Activated CD4-positive, alpha-beta T cell treated with anti-CD3 and anti-CD28 coated beads, Interleukin-2, amount 10 ng/mL, durations not matched to agents 7 days and 5 days (primary cell): ENCODE measurements at places on chromosomes 2 and 18.

- DNase-seq: no peak
Observed at GRCh38 chr2:16188261-16188890, 248.0 kb downstream of the MYCN start.

DNA sequence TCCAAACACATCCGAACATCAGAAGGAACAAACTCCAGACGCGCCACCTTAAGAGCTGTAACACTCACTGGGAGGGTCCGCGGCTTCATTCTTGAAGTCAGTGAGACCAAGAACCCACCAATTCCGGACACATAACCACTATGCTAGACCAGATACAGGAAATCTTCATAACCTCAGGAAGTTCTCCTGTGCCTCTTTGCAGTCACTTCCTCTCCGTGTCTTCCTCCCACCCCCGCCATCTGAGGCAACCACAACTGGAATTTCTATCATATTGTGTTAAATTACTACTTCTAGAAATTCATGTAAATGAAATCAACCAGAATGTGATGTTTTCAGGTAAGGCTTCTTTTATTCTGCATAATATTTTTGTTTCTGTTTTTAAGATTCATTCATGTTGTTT is 631.0 kb upstream of the NXPH2 start:
- DNase-seq: no peak

DNA sequence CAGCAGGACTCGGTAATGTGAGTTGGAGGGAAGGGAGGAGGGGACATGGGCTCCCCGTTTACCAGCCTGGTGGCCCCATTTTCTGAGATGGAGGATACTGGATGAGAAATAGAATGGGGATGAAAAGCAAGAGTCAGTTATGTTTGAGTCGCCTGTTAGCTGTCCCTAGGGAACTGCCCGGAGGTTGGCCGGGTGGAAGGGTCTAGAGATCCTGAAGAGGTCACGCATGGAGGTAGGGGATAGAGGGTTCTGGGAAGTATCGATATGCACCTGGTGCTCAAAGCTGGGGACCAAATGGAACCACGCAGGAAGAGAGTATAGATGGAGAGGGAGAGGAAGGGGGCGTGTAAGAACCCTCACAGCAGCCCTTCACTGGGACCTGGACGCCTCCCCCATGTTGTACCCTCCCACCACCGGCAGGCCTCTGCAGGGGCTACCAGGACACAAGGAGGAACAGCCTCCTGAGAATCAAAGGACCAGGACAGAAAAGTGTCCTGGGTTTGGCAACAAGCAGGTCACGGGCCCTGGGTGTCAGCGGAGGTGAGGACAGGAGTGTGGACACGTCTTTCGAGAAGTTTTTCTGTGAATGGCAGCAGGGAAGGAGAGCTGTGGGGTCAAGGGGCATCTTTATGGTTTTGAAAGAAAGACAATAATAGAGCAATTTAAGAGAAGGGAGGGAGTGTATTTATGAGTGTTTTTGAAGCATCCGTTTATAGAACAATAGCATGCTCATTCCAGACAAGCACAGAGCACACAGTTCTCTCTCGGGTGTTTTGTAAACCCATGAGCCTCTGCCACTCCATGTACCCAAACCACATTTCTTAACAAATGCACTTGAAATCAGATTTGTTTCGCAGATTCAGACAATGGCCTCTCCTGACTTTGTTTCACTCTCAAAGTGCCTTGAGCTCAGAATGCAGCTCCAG is 132.2 kb downstream of the SMAD7 start:
- no peak for DNase-seq

DNA sequence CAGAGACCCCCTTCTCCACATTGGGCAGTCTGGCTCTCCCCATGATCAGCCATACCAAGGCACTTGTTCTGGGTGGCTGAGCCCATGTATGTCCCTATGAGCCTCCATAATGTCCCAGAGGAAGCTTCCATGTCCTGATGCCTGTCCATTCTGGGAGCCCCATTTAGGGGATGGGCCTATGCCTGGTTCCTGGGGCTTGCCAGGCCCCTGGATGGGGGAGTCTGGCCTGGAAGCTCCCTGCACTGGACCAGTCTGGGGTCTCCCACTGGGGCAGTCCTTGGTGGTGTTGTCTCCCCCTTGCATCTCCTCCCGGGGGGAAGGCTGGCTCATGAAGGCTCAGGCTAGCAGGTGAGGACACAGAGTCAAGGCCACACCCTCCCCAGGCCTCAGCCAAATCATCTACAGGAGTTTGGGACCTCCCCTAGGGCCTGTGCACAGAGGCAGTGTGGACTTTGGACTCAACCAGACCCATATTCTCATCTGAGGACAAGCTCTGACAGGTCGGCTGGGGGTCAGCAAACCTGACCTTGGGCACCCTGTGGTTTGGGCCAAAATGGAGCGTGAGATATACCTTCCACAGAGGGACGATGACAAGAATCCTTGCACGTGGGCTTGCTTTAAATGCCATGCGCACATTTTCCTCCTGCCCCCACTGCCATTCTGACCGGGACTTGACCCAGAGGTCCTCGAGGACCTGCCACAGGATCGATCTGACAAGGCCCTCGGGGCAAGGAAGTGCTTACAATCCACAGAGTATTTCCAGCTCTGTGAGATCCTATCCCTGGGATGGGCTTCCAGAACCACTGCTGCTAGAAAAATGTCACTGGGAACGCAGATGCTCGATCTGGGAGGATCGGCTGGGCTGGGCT is 38.8 kb downstream of the INHBB start:
- no peak for DNase-seq

DNA sequence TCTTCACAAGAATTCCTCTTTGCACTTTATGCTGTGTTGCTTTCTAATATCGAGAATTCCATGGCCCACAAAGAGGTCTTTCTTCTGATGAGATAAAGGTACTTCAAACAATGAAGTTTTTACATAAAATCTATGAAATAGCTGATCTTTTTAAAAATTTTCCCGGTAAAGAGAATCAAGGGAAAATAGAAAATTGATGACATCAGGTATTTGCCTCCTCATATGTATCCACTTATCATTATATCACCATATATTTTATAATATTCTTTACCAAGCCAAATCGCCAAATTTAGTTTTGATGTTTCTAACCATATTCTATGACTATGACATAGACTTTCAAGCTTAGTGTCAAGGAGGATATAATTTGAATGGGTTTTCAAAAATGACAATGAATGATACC is 139.8 kb downstream of the CHST9 start:
- DNase-seq: no peak

DNA sequence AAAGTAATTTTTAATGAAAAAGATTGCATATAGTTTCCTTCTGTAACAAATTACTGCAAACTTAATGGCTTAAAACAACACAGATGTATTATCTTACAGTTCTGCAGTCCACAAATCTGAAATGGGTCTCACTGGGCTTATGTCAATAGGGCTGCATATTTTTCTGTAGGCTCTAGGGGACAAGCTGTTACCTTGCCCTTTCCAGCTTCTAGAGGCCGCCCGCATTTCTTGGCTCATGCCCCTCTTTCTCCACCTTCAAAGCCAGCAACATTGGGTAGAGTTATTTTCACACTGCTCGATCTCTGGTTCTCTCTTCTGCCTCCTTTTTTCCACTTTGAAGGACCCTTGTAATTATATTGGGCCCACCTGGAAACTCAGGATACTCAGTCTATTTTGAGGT is 16.7 kb downstream of the COPS8 start:
- no peak for DNase-seq

DNA sequence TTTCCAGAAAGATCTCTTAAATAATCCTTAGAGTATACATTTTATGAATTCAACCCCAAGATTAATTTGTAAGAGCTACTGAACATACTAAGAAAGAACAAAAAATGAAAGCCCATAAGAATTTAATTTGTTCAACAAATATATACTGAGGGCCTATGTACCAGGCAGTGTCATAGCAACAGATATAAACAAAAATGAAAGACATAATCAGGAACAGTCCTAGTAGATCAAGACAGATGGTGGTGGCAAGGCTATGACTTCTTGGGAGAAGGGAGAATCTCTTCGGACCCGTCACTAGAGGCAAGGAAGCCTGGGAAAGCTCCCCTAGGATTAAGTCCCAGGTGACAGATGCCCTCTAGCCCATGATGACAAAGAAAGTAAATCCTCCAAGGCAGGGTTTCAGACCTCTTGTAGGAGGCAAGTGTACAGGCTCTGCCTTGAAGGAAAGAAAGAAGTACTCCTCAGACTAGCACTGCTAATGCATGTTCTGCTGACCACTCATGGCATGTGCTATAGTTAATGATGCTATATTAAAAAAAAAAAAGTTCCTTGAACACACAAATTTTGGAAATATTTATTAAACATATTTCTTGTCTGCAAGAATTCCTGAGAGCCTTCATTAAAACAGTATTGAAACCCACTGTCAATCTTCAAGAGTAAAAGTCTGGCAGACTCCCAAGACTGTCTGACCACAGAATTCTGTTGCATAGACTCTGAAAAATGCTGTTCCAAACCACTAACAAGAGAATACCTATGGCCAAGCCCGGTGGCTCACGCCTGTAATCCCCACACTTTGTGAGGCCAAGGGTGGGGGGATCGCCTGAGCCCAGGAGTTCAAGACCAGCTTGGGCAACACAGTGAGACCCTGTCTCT is 31.5 kb downstream of the NOL10 start:
- DNase-seq: no peak

DNA sequence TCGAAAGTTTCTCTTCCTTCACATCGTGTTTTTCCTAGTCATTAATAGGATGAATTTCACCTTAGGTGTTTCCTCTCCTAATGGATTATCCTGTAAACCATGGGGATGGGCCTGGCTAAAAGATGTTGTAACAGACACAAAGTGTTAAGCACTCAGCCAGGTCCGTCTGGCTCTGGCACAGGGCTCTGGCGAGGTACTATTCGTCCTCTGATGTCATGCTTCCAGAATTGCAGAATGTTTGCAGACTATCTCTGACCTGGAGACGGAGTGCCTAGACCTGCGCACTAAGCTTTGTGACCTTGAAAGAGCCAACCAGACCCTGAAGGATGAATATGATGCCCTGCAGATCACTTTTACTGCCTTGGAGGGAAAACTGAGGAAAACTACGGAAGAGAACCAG is 13.2 kb downstream of the ATG16L1 start:
- DNase-seq: no peak

GRCh38 chr2:1692342-1692741 is 52.0 kb downstream of the PXDN start:
- no peak for DNase-seq
